ENCODE measurements at places on chromosomes 16 and 17.

DNA sequence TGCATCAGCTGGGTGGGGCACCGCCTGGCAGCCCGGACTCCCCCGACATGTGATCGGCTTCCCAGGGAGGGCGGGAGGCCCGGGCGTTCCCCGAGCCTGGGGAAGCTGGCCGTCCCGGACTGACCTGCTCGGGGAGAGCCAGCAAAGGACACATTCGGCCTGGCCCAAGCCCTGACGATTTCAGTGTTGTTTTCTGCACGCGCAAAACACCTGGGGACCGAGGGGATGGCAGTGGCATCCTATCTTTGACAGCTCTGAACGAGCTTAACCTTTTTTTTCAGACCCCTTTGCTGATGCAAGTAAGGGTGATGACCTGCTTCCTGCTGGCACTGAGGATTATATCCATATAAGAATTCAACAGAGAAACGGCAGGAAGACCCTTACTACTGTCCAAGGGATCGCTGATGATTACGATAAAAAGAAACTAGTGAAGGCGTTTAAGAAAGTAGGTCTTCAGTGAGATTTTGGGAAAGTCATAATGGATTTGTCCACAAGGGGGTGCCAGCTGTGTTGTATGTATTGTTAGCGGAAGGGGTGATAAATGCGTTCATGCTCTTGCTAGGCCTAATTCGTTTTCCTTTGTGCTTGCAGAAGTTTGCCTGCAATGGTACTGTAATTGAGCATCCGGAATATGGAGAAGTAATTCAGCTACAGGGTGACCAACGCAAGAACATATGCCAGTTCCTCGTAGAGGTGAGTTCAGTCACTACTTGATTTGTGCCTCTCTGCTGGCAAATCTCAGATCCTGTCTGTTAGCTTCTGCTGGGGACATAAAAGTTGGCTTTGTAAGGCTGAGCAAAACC, 1.0 kb downstream of the EIF1 start:
- no peak for DNase-seq

DNA sequence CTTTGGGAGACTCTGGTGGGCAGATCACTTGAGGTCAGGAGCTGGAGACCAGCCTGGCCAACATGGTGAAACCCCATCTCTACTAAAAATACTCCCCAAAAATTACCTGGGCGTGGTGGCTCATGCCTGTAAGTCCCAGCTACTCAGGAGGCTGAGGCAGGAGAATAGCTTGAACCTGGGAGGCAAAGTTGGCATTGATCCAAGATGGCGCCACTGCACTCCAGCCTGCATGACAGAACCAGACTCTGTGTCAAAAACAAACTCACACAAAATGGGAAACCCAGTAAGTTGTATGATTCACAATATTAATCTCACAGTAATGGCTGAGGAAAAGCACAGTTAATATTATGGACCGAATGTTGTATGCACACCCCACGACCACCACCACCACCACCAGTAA, 24.3 kb downstream of the WSB1 start:
- no peak for DNase-seq

GRCh38 chr17:40307001-40307730, 1.8 kb upstream of the RARA start:
- DNase-seq: no peak

- no peak for DNase-seq
Measured at GRCh38 chr16:69105501-69106361, at the start of gene HAS3. HAS3 (plus strand) TSS chr16:69105653; CDS start chr16:69109396, 3,743 bp downstream.

DNA sequence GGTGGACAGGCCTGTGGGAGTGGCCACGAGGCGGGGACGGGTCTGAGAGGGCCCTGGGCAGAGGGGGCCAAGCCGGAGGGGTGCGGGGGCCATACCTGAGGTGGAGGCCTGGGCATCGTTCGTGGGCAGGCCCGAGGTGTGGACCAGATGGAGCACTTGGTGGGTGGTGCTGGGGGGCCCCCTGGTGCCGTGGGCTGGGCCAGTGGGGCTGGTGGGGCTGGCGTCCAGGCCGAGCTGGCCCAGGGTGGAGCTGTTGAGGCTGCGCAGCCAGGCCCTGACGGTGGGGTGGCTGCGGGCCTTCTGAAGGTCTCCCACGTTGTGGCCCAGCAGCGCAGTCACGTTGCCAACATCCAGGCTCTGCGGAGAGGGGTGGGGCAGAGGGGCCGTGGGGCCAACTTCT, 9.4 kb downstream of the MSLN start:
- DNase-seq: no peak

- DNase-seq: no peak
Measured at GRCh38 chr17:14156689-14157088, 80.0 kb downstream of the CDRT15 start.

DNA sequence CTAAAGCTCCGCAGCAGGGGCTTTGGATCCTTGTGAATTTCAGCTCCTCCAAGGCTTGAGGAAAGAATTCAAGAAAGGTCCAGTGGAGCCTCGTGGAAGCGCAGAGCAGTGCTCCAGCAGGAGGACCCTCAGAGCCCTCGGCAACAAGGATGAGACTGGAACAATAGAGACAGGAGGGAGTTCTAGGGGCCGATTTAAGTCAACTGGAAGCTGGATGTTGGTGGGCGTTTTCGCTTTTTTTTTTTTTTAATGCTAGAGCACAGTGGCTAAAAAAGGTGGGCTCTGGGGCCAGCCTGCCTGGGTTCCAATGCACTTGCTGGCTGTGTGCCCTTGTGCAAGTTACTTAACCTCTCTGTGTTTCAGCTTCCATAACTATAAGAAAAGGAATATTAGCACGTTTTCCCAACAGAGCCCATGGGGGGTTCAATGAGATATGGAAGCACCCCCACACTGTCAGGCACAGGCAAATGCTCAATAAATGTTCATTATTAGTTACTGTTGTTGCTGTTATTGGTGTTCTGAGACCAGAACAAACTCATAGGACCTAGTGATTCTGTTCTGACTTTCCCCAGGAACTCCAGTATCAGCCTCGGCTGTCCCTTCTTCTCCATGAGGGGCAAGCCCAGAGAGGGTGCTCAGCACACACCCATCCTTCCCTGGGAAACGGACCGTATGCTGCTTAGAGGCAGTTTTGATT, 5.3 kb upstream of the CBX8 start:
- no peak for DNase-seq

Measured in NCI-H1048 (cell line).